HFFc6 (cell line): ENCODE measurements at places on chromosomes 1 and 21.

GRCh38 chr1:65758128-65758527 is 34.6 kb upstream of the PDE4B start:
- DNase-seq: no peak

- DNase-seq: no peak
Observed at GRCh38 chr21:32726839-32727686, 750 bp downstream of the SYNJ1 start.

DNA sequence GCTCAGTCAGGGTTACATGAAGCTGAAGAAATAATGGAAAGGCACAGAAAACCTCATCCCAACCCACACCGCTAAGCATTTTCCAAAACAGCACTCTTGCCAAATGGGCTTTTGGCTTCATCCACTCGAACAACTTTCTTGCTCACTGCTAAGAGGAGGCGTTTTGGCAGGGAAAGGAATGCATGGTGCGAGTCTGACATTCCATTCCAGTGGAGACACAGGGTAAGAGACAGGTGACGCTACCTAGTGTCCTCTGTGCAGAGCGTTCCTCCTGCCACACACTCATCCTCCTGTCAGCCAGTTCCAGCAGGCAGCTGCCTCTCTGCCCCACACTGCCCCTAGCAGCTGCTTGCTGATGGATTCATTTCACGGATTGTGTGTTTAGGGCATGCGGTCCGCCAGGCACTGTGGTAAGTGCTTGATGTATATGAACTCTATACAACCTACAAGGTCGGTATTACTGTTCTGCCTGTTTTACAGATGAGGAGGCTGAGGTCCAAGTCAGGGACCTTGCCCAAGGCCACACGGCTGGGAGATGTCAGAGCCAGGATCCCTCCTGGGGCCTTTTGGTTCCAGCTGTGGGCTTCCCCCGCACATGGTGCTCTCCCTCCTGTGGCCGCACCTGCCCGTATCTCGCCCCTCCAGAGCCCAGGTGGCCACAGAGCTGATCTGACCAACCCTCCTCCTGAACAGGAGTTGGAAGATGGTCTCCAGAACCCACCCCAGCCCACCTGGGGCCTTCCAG is 25.7 kb upstream of the BACE2 start:
- DNase-seq: peak; percentile 30

DNA sequence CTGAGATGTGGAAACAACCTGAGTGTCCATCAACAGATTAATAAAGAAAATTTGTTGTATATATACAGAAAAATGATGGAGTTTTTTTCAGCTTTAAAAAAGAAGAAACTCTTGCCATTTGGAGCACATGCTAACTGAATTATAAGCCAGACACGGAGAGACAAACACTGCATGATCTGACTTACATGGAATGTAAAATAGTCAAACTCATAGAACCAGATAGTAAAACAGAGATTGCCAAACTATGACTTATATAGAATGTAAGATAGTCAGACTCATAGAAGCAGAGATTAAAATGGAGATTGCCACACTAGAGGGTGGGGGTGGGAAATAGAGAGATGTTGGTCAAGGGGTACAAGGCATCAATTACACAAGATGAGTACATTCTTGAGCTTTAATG is 1786.6 kb downstream of the PLA2G4A start:
- no peak for DNase-seq

- no peak for DNase-seq
Observed at GRCh38 chr1:19057182-19057779, 100.8 kb upstream of the IFFO2 start.

DNA sequence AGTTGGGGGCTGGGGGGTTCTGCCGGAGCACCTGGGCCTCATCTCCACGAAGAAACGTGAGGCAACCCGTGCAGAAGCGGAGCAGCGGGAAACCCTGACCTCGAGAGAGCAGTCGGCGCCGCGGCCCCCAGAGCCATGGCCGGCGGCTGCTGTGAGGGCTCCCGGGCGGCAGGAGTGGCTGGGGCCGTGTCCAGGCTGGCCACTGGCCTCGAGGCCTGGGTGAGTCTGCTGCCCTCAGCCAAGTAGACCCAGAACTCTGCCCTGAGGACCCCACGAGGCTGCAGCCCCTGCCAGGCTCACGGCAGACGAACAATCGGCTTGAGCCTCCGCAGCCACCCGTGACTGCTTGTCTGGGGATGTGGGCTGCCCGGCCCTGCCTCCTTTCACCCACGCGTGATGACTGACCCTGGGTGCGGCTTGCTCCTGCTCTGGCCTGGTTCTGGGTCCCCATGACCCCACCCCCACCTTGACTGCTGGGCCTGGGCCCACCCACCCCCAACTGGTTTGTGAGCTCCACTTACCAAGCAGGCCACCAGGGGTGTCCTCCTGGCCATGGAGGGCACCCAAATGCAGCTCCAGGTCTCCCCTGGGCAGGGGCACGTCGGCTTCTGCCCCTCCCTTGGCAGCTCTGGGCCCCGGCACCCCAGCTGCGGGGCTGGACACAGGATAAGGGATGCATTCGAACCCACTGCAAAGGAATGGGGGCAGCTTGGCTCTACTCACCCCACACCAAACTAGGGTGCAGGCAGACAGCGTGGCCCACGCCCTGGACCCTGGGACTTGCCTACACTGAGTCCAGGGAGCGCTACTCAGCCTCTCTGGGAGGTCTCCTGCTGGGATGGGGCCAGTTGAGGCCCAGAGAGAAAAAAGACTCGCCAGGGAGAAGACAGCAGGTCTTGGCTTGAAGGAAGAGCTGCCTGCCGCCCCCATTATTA is 34.2 kb downstream of the MORN1 start:
- no peak for DNase-seq

GRCh38 chr1:216186816-216187215 is 236.4 kb downstream of the USH2A start:
- DNase-seq: no peak

DNA sequence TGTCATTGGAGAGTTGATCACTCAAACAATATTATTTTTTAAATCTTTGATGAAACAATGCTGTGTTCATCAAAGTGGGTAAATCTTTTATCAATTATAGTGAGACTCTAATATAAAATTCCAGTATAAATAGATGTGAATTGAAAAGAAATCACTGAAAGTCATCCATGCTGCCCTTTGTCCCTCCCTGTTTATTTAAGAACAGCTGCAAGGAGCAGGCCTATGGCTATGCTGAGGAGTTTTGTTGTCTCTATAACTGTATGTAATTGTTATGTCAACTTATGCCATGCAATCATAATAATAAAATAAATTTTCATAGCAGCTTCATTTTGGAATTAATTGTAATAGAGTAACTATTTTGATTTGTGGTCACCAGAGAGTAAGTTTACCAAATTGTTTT is 1272.4 kb upstream of the ADGRL4 start:
- no peak for DNase-seq

DNA sequence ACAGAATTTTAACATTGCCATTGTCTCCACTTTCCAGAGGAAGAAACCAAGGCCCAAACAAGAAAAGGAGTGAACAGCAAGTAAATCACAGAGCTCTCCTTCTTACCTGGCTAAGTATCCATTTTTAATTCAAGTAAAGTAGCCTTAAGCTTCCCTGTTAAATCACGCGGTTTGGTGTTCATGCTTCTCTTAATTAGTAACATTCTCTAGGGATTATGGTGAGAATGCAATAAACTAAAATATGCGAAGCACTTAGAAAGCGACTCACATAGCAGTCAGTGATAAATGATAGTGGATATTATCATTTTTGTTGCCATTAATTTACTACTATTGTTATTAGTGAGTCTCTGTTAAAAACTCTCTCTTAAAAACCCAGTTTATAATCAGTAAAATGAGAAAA is 630.5 kb upstream of the TMPRSS15 start:
- DNase-seq: no peak

DNA sequence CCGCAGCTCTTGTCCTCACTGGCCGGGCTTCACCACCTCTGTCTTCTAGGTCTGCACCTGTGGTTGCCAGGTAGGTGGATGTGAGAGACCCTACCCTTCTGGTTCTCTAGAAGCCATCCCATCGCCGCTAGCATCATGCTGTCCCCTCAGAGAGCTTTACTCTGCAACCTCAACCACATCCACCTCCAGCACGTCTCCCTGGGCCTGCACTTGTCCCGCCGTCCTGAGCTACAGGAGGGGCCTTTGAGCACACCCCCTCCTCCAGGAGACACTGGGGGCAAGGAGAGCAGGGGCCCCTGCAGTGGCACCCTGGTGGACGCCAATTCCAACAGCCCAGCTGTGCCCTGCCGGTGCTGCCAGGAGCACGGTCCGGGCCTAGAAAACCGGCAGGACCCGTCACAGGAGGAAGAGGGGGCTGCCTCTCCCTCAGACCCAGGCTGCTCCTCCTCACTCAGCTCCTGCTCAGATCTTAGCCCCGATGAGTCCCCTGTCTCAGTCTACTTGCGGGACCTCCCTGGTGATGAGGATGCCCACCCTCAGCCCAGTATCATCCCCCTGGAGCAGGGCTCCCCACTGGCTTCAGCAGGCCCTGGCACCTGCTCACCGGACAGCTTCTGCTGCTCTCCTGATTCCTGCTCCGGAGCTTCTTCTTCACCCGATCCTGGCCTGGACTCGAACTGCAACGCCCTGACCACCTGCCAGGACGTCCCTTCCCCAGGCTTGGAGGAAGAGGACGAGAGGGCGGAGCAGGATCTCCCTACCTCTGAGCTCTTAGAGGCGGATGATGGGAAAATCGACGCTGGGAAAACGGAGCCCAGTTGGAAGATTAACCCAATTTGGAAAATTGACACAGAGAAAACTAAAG is 1.2 kb downstream of the RUSC1 start:
- DNase-seq: no peak

- no peak for DNase-seq
Observed at GRCh38 chr1:36560621-36561360, 78.1 kb upstream of the CSF3R start.

- no peak for DNase-seq
Observed at GRCh38 chr1:32709075-32709474, 6.5 kb upstream of the SYNC start.

DNA sequence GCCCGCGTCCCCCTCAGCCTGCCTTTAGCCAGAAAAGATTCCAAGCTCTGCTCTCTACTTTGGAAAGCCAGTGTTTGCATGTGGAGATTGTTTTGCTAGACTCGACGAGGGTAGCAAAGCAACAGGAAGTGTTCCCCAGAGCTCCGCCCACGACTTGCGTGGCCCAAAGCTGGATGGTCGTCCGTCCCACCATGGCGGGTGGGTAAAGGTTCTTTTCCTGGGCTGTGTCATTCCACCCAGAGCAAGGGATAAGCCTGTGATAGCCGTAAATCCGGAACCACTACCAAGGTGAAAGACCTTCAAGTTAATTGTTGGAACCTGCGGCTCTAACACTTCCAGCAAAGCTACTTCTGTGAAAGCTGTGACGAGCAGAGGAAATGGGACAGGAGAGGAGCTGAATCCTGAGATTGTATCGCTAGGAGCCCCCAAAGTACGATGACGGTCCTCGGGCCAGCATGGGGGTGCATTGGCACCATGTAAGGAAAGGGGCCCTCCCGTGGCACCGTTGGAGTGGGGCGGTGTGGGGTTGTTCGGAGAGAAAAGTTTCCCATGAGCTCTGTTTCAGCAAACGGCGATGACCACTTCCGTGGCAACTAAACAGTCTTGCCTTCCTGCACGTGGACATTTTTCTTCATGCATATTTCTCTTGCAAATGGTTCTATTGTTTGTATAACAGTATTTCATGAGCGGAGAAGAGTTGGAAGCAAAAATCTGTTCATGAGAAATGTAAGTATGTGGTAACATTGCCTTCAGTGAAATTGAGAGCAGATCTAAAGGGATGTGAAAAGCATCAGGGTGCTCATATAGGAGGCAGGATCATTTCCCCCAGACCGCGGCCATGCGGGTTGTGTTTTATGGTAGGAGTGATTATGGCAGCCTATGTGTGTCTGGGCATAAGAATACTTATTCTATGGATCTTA is 8.4 kb downstream of the MX2 start:
- no peak for DNase-seq
